Hindlimb muscle (tissue), 1 donor: ENCODE measurements at places on chromosomes 1 and 21. TPM values are rescaled to one million over a fixed set of nuclear protein-coding genes. Genes with fewer than 3 reads are reported as not detected.

- no peak for DNase-seq
Measured at GRCh38 chr1:118084400-118084799, 100.6 kb downstream of the SPAG17 start.

GRCh38 chr1:183773482-183774274, 31.2 kb upstream of the RGL1 start:
- DNase-seq, result no peak

DNA sequence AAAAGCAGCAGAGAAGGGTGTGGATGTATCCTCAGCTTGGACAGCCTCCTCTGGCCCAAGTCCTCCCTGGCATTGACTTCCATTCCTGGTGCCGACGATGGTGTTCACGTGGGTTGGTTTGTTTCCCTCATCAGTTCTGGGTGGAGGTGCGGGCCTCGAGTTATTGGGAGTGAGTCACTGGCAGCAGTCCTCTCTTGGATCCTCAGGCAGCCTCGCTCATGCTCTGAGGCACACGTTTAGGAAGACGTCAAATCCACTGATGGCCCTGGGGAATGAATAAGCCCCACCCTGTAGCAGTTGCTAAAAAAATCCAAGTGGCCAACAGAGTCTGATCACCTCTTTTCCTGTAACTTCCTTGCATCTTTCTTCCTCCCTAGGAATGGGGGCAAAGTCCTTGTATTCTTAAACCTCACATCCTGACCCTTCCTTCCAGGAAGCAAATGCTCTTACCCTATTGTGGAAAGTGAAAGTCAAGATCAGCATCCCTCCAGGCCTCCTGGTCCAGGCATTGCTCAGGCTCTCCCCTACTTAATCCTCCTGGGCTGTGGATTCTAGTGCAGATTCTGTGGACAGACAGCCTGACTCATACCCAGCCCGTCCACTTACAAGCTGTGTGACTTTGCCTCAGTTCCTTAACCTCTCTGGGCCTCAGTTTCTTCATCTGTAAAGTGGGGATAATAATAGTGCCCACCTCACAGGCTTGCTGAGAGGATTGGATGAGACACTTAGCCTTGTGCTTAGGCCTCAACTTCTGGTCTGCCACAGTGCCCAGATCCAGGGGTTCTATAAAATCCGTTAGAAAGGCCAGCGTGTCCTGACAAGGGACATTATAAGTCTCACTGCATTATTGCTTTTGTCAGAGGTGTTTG, 111.1 kb downstream of the TLR5 start:
- DNase-seq, result peak; percentile 85

DNA sequence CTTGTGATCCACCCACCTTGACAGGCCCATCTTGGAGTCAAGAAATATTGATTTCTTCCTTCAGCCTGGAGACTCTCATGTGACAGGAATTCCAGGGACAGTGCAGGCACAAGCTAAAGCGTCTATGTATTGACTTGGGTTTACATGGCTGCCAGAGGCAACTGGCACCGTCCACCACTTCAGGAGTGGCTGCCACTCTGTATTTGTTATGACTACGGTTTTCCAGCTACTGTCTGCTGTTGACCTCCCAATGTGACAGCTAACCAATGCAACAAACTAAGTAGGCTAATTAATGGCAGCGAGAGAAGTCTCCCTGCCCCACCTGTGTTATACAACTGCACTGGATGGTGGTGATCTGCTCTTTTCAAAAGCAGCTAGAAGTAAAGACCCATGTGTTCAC, 56.9 kb downstream of the CD58 start:
- no peak for DNase-seq

GRCh38 chr1:31878058-31878457, 60.1 kb downstream of the PTP4A2 start:
- DNase-seq, result no peak

GRCh38 chr1:232426801-232427200, 203.1 kb downstream of the SIPA1L2 start:
- DNase-seq, result no peak

DNA sequence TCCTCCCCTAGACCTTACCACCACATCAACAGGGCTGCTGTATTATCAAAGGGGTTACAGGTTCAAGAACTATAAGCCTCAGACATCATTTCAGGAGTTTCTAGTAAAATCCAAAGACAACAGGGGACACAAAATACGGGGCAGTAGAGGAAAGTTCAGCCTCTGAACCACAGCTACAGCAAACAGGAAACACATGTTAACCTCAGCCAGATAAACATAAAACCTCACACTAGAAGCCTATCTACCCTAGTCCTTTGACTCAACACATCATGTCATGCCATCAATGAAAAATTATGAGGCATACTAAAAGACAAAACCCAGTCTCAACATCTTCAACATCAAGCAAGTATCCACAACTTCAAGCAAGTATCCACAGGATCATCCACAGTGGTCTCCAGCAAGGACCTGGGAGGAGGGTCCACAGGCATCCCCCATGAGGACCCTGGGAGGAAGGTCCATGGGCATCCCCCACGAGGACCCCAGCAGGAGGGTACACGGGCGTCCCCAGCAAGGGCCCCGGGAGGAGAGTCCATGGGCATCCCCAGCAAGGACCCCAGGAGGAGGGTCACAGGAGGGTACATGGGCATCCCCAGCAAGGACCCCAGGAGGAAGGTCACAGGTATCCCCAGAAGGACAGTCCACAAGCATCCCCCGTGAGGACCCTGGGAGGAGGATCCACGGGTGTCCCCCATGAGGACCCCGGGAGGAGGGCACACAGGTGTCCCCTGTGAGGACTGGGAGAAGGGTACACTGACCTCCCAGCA, 440.0 kb downstream of the MATN1 start:
- DNase-seq, result no peak

The C1orf50 gene
- polyA plus RNA-seq, result 10.1 TPM

The CTNNBIP1 gene
- 76.8 TPM for polyA plus RNA-seq

The ASCL5 gene
- 0.70 TPM for polyA plus RNA-seq

The C1QB gene
- polyA plus RNA-seq, result 30.0 TPM

DNA sequence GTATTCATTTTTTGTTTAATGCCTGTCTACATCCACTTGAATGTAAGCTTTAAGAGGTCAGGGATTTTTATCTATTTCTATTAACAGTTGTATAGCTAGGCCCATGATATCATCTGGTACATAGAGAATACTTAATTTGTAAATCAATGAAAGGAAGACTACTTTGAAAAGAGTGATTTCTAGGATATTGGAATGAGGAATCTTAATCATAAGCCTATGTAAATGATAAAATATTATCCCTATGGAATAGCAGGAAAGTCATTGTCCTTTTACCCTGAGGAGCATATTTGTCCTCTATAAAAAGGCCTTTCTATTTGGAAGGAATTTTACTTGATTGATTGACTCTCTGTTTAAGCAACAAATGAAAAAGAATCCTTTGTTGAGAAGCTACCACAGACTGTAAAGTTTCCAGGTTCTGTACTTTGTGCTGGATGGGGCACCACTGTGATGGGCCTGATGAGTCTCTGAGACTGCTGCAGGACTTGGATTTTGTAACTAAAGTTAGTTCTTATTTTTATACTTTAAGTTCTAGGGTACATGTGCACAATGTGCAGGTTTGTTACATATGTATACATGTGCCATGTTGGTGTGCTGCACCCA, 53.8 kb downstream of the MAST2 start:
- no peak for DNase-seq

- DNase-seq, result no peak
Measured at GRCh38 chr1:66890621-66891020, 34.0 kb downstream of the DNAI4 start.

DNA sequence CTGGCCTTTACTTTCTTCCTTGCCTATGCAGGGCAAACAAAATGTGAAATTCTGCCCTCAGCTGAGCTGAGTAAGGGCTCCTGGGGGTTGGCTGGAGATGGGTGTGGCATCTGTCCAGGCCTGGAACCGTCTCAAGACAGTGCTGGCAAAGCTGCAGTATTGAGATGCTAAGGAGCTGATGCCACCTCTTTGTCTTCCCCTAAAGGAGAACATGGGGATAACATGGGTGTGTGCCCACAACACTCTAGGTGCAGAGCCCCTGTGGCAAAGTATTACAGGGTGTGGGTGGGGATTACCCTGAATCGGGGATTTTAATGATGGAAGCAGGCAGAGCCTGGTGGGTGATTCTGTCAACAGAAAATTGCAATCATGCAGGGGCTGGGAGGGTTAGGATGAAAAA, 2.5 kb upstream of the ST3GAL3 start:
- DNase-seq, result no peak

The S100A2 gene
- 2.2 TPM for polyA plus RNA-seq

GRCh38 chr1:218880484-218881060, 293.1 kb upstream of the LYPLAL1 start:
- no peak for DNase-seq

- no peak for DNase-seq
Measured at GRCh38 chr1:179310291-179310690, 16.7 kb downstream of the SOAT1 start.

DNA sequence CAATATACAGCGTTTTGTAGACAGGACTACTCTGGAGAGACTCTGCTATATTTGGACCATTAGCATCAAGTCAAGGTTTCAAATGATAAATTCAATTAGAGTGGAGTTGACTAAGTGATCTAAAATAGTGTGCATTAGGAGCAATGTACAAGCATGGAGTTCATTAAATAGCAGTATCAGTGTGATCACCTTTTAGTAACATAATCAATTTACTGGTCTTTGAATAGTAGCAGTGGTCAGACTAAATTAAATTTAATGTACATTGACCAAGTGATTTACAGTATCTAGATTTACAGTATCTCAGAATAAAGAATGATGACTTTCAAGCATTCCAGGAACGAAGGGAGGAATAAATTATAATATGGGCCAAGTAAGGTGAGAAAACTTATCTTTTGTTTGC, 489.6 kb upstream of the ADGRL4 start:
- DNase-seq, result no peak

DNA sequence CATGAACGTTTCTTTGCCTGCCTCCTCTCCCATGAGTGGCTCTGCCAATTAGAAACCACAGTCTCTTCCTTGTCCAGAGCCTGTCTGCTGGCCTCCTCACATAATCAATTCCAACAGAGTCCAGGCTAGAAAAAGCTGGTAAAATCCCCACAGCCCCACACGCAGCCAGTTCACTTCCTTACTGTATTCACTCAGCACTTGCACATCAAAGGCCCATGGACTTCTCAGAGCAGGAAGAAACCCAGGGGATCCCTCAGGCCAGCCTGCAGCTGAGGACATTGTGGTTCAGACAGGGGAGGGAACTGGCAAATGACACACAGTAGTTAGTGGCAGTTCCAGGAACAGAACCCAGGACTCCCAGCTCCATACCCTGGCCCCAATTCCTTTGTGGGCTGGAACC, 171.6 kb upstream of the EDN2 start:
- DNase-seq, result no peak

GRCh38 chr1:232854798-232855159, 49.6 kb downstream of the MAP10 start:
- DNase-seq, result no peak

The MEAF6 gene
- 42.2 TPM for polyA plus RNA-seq

The DEPDC1 gene
- 5.3 TPM for polyA plus RNA-seq

DNA sequence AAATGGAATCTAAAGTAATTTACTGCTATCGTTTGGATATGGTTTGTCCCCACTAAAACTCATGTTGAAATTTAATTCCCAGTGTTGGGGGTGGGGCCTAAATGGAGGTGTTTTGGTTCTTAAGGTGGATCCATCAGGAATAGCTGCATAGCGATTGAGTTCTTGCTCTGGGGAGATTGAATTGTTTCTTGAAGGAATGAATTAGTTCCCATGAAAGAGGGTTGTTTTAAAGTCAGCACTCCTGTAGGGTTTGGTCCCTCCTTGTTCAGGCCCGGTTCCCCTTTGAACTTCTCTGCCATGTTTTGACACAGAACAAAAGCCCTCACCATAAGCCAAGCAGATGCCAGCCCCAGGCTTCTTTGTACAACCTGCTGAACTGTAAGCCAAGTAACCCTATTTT, 170.9 kb downstream of the COL11A1 start:
- no peak for DNase-seq
